Glutamatergic neuron (in vitro differentiated cells): ENCODE measurements at places on chromosomes 1 and 21. TPM values are rescaled to one million over a fixed set of nuclear protein-coding genes. Genes with fewer than 3 reads are reported as not detected.

- H3K27me3 ChIP-seq, result peaks cover 8% of the 10 kb centered on the region
- H3K27ac ChIP-seq, result no peak overlapping the region
- no peak for DNase-seq
- no peak overlapping the region for H3K4me3 ChIP-seq
Observed at GRCh38 chr1:91596474-91596873, 95.8 kb downstream of the CDC7 start.

GRCh38 chr1:198520524-198521254 lies 19.8 kb downstream of the ATP6V1G3 start:
- no peak overlapping the region for H3K4me3 ChIP-seq
- H3K27me3 ChIP-seq, result peaks cover 2% of the 10 kb centered on the region
- peaks cover 5% of the 10 kb centered on the region for H3K4me1 ChIP-seq

- H3K4me3 ChIP-seq, result no peak overlapping the region
- DNase-seq, result no peak
- H3K36me3 ChIP-seq, result no peaks in the 10 kb centered on the region
Observed at GRCh38 chr1:228362884-228363450, 43.7 kb downstream of the TRIM11 start.

Gene HSPB7
- total RNA-seq, result not detected

Gene HES4
- 218 TPM for total RNA-seq
